Nucleus accumbens (tissue), 56 donors: ENCODE measurements at places on chromosomes 2 and 18.
A peak's percentile ranks its signal among the peaks of the same experiment; 100 is the strongest.

- no peak for DNase-seq
These were observed 71.2 kb downstream of the CELF4 start for GRCh38 chr18:37494406-37494805.

DNA sequence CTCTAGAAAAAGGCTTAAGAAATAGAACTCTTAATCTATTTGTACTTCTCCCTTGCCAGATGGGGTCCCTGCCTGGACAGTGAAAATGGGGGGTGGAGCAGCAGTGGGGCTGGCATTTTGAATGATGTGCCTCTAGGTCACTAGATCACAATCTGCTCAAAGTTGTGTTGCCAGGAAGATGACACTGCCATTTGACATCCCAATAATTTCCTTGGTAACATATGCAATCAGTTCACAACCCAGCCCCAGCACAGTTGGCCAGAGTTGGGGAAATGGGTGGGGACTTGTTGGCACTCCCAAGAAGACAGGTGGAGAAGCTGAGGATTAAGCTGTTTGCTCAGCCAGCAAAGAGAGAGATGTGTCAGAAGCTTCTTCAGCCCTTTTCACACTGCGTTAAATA lies 558.3 kb upstream of the KLHL29 start:
- no peak for DNase-seq

DNA sequence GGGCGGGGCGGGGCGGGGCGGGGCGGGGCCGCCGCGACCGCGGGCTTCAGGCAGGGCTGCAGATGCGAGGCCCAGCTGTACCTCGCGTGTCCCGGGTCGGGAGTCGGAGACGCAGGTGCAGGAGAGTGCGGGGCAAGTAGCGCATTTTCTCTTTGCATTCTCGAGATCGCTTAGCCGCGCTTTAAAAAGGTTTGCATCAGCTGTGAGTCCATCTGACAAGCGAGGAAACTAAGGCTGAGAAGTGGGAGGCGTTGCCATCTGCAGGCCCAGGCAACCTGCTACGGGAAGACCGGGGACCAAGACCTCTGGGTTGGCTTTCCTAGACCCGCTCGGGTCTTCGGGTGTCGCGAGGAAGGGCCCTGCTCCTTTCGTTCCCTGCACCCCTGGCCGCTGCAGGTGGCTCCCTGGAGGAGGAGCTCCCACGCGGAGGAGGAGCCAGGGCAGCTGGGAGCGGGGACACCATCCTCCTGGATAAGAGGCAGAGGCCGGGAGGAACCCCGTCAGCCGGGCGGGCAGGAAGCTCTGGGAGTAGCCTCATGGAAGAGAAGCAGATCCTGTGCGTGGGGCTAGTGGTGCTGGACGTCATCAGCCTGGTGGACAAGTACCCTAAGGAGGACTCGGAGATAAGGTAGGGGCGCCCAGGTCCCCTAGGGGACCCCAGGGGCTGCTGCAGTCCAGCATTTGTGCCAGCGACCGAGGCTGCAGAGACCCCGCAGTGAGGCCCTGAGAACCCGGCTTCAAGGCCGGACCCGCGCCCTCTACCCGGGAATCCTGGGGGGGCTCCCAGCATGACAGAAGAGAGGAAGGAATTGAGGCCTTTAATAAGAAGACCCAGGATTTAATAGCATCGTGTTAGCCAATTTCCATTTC lies at the start of gene KHK:
Gene KHK, plus strand, starts transcription at position 49 of the 870 bp plus-strand sequence. Its CDS starts 488 bp downstream, at position 537.
- peak; percentile 46 for DNase-seq

- no peak for DNase-seq
These were observed 47.9 kb downstream of the SOX11 start for GRCh38 chr2:5740053-5740452.

- no peak for DNase-seq
These were observed 282.0 kb downstream of the DPP10 start for GRCh38 chr2:114724454-114724853.

DNA sequence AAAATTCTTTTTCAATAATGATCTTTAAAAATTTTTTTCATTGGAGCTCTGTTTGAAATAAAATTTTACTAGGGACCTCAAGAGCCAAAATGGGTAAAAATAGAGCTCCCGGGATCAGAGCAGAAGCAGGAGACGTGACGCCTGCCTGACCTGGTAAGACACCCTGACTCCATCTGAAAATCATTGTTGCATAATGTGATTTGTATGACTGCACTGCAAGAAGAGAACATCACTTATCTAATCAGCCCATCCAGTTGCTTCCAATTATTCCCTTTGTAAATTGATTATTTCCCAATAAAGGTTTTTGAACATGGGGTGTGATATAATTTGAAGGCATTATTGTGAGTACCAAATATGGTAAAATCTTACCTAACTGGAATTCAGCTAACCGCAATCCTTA lies 17.1 kb upstream of the TAF1B start:
- no peak for DNase-seq

DNA sequence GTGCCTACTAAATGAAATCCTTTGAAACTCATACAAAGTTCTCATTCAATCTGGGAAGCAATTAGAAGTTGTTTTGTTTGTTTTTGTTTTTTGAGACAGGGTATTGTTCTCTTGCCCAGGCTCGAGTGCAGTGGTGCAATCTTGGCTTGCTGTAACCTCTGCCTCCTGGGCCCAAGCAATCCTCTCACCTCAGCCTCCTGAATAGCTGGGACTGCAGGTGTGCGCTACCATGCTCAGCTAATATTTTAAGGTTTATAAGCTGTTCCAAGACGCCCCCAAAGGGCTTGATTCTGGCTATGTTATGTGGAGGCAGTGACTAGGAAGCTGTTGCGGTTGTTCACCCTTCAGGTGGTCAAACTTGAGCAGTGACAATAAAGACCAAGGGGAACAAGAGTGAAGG lies 48.5 kb downstream of the NAB1 start:
- DNase-seq = no peak

DNA sequence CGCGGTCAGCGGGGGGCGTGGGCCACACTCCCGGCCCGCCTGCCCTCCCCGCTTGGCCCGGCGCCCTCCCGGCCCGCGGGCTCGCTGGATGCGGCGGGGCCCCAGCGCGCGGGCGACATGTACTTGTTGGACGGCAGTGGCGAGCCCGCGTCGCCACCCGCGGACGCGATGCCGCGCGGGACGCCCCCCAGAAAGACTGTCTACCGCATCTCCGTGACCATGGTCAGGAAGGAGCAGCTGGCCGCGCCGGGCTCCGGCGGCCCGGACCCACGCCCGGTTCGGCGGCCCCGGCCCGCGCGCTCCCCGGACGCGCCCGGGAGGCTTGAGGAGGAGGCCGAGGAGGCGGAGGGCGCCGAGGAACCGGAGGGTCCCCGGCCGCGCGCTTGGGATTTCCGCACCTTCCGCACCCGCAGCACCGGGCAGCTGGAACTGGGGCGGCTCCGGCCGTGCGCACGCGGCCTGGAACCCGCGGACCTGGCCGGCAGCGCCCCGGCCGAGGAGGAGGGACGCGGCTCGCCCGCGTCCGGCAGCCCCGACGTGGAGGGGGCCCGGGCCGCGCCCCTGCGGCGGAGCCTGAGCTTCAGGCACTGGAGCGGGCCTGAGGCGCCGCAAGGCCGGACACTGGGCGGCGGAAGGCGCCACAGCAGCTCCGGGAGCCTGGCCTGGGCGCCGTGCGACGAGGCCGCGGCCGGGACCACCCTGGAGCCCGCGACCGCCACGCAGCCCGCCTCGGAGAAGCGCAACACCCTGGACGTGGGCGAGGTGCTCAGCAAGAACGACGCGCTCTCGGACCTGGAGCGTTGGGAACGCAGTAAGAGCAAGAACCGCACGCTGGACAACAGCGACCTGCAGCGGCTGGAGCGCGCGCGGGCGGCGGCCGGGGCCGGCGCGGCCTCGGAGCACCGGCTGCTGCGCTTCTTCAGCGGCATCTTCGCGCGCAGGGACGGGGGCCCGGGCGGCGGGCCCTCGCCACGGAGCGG lies 176.4 kb downstream of the AGAP1 start:
- no peak for DNase-seq

DNA sequence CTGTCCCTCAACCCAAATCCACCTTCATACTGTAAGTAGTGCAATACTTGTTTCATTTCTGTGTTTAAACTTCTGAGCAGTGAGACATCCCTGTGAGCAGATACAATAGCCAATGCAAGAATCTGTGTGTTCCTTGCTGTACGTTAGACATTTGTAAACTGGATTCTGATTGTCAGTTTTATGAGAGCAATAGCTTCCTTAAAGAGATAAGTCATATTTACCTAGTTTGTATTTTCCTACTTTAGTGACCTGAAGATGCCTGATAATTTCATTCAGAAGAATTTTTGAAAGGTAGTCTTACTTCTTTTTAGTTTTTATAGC lies 90.7 kb downstream of the DPP4 start:
- DNase-seq = no peak

DNA sequence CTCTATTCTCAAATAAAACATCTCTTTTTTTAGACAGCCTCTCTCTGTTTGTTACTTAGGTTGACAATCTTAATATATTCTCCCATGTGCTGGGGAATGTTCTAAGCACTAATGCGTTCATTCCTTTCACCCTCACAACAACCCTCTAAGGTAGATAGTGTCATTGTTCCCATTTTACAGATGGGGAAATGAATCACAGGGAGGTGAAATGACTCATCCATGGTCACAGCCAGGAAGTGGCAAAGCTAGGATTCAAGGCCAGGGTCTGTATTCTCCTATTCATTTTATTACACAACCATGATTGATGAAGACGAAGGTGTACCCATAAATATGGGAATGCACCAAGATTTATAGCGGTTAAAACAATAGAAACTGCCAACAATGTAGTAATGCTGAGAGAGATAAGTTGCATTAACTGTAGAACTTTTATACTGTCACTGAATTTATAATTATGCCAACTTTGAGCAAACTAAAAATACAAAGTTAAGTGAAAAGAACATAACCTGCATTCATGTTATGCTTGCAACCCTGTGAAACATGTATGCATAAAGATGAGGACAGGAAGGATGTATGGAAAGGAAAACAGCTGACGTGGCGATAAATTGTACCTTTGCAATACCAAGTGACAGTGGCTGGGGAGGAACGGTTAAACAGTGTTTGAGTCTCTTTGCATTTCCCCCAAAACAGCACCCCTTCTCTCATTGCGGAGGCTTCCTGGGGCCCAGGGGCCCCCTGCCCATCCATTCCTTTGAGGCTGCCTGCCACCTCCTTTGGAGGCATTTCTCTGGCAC lies 257.7 kb upstream of the AGAP1 start:
- DNase-seq = no peak

DNA sequence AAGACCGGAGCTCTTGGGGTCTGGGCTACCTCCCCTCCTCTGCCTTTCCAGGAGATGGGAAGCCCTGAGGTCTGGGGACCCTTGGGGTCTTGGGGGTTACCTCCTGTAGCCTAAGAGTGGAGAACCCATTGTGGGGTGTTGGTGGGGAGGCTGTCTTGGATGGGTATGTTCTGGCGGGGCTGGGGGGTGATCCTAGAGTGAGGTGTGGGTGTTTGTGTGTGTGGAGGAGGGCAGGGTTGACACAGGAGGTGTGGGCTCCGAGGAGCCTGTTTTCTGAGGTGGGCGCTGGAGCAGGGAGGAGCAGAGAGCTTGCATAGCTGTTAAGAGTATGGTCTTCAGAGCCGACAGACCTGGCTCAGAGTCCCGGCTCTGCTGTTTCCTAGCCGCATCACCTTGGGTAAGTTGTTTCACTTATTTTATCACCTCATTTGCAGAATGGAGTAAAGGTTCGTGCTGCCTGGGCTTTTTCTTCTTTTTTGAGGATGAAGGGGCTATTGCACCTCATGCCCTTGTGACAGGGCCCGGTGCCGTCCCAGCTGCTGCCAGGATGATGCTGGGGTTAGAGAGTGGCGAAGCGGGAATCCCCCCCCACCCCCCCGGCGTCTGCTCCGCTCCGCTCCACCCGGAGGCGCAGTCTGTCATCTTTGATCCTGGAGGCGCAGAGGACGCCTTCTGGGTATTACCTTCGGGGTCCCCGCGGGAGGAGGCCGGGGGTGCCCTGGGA lies 17.2 kb downstream of the TET3 start:
- no peak for DNase-seq

- DNase-seq = no peak
These were observed 42.0 kb upstream of the ACMSD start for GRCh38 chr2:134796373-134796772.

DNA sequence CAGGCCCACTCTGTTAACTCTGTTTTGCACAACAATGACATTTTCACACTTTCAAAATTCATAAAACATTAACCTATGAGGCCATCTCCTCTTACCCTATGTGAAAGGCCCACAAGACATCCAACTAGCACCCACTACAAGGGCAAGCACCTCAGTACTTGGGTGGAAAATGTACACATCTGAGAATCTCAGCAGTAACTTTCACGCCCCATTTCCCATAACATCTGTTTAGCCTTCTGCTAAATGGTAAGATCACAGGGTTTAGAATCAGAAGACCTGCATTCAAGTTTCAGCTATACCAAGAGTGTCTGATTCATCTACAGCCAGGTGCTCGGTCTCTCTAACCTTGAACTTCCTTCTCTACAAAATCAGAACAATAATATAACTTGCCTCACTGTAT lies 89.2 kb downstream of the SP100 start:
- no peak for DNase-seq

DNA sequence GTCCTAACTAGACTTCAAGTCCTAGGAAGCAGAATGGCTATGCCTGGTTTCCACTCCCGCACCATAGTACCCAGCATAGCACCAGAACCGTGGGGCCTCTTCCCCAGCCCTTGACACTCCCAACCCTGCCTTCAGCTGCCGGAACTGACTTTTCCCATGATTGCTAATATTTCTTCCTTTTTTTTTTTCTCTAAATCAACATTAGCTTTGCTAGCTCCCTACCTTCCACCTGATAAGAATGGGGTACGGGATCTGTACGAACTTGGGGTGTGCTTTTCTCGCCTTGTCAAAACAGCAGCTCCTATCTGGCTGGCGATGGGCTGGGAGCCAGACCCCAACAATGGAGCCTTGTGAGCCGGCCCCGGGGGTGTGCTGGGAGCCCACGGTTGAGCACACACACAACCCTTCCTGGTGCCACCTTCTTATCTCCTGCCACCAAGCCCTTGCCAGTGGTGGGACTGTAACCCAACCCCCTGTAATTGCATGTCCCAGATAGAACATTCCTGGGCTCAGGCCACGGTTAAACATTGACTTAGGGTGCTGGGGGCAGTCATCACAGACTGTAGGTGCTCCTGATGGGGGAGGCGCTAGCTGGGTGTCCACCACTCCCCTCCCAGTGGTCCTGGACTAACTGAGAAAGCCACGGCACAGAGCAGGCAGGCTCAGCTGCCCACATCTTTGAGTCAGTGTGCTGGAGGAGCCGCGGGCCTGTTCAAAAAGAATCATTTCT lies 213.0 kb upstream of the HAAO start:
- DNase-seq = peak; percentile 46
